Femur (tissue), 1 donor: ENCODE measurements at places on chromosomes 6 and 20.

DNA sequence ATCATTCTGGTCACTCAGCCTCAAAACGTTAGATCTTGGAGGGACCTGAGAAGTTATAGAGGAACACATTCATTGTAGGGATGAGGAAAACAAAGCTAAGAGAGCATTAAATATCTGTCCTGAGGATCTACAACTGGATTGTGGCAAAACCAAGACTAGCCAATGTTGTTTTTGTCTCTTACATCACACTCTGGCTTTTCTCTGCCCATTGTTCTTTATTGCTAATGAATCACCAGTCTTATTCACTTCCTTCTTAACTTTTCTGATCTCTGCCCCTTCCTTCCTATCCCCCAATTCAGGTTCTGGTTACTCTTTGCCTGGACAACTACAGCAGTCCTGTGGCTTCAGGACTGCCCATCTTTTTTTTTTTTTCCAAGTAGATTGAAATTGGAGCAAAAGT lies 57.0 kb upstream of the PREP start:
- DNase-seq: no peak

DNA sequence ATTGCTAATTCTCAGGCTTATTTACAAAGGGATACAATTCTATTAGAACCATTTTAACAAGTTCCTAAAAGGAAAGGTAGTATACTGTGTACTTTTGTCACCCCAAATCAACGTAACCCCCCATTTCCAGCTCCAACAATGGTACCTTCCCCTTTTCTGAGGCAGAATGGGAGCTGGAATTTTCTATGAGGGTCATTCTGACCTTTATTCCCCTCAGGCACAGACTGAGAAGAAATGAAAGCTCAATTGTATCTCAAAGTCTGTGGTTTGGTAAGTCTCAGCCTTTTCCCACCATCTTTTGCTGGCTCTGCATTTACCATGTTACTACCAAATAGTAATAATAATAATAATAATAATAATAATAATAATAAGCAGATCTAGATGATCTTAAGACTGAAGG lies 571.0 kb downstream of the RNF144B start:
- no peak for DNase-seq

GRCh38 chr6:45724511-45724910 lies 291.1 kb downstream of the CLIC5 start:
- DNase-seq: peak; percentile 58

- DNase-seq: no peak
These were observed 217.9 kb upstream of the FOXA2 start for GRCh38 chr20:22802296-22802695.

GRCh38 chr6:91730710-91731109 lies 1143.8 kb upstream of the MAP3K7 start:
- no peak for DNase-seq

DNA sequence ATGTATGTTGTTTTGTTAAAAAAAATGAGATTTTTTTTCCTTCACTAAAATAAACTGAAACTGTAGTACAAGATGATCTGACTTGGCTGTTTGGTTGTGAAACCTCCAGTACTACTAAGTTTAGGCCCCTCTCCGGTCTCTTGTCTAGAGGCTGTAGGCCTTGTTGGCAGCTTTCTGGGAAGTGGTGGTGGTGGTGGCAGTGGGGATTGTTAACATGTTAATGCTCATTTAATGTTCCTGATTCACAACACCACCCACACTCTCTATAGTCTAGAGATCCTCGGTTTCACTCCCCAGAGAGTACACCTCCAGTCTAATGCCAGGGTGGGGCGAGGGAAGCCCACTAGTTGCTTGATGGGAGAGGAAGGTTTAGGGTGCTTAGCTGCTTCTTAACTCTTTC lies 24.1 kb downstream of the STK4 start:
- no peak for DNase-seq

DNA sequence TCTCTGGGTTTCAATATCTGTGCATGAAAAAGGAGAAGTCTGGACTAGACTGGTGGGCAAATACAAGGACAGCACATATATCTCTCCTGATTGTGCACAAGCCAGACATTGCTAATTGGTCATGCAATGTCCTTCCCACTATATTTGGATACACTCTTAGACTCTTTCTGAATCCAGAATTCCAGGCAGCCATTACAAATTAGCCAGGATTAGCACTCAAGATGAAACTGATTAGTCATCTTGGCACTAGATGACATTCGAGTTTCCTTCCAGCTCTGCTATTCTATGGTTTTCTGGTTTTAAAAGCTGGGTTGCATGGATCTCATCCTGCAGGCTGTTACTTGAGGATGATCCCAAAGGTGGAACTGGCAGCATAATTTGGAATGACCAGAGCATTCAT lies 73.2 kb downstream of the SCP2D1 start:
- no peak for DNase-seq

DNA sequence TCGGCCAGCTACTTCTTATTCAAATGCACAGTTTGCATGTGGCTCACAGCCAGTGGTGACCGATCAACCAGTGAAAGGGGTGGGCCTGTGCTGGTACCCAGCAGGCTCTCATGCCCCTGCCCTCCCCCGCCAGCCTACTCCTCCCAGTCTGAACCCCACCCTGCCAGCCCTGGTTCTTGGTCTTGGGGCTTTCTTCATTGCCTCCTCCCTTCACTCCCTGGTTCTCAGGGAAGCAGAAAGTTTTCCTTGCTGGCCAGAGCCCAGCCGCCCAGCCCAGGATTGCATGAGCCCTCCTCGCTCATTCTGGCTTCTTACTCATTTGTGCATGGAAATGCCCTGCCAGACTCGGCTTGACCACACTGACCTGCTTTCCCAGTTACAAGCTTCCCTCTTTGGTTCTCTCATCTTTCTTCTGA lies 40.8 kb downstream of the KCNK17 start:
- DNase-seq: no peak

- peak; percentile 36 for DNase-seq
These were observed 575.2 kb upstream of the JAG1 start for GRCh38 chr20:11248687-11249638.

- no peak for DNase-seq
These were observed 38.0 kb downstream of the TTLL9 start for GRCh38 chr20:31908424-31908823.

DNA sequence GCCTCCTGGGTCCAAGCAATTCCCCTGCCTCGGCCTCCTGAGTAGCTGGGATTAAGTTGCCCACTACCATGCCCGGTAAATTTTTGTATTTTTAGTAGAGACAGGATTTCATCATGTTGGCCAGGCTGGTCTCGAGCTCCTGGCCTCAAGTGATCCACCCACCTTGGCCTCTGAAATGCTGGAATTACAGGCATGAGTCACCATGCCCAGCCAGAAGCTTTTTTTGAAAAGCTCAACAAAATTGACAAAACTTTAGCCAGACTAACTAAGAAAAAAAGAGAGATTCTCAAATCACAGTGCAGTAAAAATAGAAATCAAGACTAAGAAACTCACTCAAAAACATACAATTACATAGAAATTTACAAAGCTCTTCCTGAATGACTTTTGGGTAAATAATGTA lies 420.6 kb downstream of the COL12A1 start:
- DNase-seq: no peak

- peak; percentile 46 for DNase-seq
These were observed 2.7 kb downstream of the KCNK16 start for GRCh38 chr6:39319621-39320362.

DNA sequence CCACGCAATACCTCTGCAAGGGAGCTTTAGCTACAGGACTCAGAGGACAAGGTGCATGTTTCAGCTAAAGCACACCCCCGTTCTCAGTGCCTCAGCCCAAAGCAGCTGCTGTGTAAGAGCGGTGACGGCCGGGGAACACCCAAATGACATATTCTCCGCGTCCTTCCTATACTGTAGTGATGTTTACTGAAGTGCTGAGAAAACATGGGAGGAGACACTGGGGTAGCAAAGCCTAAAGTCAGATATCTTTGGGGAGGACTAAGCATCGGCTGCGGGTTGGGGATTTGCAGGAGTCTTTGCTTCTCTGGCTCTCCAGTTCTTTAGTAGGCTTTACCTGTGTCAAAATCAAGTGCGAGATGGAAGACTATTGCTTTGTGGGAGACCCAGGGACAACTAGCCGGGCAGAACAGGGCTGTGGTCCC lies 1.7 kb downstream of the SLC22A23 start:
- DNase-seq: peak; percentile 42

GRCh38 chr6:168299541-168300511 lies 19.8 kb downstream of the DACT2 start:
- no peak for DNase-seq

DNA sequence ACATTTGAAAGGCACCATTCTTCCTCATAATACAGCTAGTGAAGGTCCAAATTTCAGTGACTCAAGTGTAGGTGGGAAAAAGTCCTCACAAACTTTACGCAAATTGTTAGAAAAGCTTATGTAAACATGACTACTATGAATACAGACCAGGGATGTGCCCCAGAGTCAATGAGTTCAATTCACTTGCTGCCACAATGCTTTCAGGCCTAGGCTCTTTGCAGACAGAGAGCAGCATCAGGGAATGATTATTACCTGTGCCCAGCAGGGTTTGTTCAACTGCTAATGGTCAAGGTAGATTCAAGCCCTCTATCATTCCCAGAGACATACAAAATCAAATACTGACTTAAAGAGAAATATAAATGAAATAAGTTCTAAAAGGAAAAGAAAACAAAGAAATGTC lies 84.0 kb downstream of the LAMA2 start:
- no peak for DNase-seq

DNA sequence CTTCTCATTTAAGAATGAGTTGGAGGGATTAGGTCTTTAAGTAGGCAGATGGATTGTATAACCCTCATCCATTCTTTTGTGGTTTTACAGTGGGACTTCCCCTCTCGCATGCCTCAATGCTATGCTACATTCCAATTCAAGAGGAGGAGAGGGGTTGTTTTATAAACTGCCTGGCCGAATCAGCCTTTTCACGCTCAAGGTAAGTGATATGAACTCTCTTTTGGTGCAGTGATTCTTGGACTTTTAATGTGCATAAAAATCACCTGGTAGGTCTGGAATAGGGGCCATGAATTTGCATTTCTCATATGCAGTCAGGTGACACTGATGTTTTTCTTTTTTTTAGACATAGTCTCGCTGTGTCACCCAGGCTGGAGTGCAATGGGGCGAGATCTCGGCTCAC lies 10.8 kb downstream of the ASXL1 start:
- DNase-seq: no peak

- DNase-seq: no peak
These were observed 30.7 kb downstream of the PARD6B start for GRCh38 chr20:50762045-50762422.

- no peak for DNase-seq
These were observed 77.9 kb downstream of the SMOC2 start for GRCh38 chr6:168518867-168519266.

GRCh38 chr20:56625837-56626236 lies 3.3 kb upstream of the TFAP2C start:
- no peak for DNase-seq

DNA sequence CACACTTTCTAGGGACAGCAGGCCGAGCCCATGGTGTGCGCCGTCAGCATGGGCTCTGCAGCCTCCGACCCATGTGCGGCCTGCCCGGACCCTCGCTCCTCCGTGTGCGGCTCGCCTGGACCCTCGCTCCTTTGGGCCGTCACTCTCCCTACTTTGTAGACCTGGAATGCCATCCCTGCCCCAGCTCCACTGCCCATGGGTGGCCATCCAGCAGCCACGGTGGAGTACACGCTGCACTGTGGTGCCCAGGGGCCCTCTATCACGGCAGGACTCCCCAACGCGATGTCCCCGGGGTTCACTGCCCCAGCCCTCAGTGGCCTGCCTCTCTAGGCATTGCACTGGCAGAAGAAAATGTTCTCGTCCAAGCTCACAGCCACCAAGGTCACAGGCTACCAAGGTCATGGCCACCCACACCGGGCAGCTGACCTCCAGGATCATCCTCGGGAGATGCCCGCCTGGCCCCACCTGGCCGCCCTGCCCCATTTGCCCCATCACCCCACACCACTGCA lies 24.1 kb upstream of the MRGBP start:
- DNase-seq: no peak

GRCh38 chr20:38198238-38198861 lies 33.3 kb upstream of the TGM2 start:
- DNase-seq: no peak

GRCh38 chr20:33645072-33645358 lies 17.1 kb upstream of the C20orf144 start:
- no peak for DNase-seq

DNA sequence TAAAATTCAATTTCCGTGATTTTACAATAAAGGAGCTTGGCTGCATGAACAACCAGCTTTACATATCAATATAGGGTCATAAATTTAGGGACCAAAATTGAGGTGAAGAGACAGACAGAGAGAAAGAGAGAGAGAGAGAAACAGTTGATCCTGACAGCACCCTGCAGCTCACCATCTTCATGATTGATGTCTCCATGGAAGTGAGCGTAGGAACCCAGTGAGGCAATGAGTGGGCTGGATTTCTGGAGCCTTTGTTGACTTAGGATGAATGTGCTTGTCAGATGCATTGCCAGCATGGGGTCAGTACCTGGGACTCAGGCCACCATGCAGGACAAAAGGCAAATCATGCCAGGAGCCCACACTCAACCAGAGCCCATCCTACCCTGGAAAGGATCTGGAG lies 165.1 kb upstream of the SYNDIG1 start:
- DNase-seq: no peak

DNA sequence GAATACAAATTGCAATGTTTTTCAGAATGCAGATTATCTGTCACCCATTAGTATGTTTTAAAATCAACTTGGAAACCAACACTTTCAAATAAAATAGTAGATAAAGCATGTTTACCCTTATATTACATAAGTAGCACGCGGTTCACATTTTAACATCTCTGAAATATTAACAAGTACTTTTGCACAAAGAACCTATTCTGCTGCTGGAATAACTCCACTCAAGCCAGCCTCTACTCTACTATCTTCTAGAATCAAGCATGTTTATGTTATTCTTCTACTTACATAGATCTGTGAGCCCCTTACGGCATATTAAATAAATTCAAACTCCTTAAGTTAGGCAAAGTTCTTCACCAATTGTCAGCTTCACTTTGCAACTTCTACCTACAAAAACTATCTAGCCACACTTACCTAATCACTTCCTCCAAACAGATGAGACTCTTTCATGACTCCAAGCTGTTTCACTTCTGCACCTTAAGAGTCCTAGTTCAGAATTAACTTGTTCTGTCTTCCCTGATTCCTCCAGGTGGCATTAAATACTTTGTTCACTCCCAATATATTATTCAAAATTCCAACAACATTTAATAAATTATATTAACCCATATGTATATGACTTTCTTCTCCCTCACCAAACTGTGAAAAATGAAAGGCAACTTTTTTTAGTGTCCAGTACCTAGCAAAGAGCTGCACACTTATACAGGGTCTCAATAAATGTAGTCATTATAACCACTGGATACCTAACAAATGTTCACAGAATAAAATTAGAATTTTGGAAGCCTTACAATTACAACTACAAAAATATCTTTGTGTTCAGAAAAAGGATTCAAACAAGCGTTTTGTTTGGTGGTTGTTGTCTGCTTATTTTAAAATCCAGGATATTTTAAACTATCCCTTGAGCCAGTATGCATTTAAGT lies 12.1 kb downstream of the CEP85L start:
- no peak for DNase-seq
